NCI-H187 treated with DMSO at 0.1 percent for 48 hours (cell line): ENCODE measurements at places on chromosomes 3 and 15.

GRCh38 chr3:156378871-156379270, 176.0 kb downstream of the SSR3 start:
- DNase-seq: no peak

DNA sequence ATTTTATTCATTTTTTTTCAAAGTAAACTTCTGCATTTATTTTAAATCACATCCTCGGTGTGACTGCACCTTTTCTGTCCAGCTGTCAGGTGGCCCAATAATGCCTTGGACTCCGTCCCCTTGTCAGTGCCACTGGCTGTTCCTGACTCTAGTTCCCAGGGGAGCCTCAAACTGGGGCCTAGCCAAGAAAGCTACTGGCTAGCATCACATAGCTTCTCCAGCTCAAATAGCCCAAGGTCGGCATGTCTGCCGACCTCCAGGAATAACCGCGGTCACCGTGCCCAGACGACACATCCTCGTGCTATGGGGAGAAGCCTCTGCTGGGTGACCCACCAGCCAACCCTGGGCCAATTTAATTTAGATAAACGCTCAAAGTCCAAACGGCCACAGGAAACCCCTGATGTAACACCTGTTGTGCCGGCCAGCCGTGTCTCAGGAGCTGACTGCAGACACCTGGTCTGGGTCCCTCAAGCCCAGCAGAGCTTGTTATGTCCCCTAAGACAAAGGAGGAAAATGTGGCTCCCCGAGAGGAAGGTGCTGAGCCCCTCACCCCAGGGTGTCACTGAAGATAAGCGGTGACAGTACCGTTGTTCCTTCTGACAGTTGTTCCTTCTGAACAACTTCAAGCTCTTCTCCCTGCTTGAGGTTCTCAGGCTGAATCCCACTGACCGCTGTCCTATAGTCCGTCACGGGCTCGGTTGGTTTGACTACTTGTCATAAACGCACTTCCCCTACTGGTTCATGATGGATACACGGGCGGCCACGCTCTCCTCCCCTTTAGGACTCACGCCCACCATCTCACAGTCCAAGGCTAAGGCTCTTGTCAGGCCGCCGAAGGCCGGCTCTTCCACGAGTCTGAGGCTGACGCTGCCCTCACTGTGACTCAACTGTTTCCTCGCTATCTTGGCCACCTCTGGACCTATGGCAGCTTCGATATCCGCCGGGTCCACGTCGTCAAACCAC, 126.2 kb downstream of the KLF13 start:
- no peak for DNase-seq

DNA sequence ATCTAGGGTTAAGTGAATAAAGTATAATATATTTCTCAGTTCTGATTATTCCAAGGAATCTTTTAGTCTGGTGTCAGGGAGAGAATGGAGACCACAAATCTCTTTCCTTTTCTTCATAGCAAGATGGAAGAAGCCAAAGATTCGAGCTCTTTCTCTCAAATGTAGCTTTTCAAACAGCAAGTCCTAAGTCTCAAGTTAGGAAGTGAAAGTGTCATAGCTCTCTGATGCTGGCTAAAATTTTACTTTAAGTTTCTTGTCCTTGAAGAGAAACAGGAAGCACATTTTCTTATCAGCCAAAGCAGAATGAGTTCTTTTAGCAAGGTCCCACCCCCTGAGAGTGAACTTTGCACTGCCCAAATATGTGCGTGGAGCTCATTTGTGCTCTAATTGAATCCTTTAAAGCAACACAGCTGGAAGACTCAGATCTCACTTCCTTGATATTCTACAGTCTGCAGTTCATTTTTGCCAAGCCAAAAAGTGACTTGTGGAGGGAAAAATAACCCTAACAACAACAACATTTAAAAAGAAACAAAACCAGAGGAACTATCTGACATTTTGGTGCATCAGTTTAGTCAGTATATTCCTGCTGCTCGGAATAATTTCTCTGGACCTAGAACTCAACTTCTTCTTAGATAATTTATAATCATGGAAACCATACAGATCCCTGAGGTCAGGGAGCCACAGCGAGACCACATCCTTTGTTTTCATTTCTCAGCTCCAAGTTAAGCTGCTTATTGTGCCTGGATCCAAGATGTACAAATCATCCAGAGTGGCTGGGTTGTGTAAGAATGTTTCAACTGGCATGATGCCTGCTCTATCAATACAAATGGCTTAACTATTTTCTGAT, 238.7 kb upstream of the P2RY1 start:
- DNase-seq: no peak

- DNase-seq: no peak
Observed at GRCh38 chr3:179069762-179070390, 1.7 kb downstream of the ZMAT3 start.

GRCh38 chr3:43676441-43676840, 14.3 kb upstream of the ABHD5 start:
- DNase-seq: no peak

DNA sequence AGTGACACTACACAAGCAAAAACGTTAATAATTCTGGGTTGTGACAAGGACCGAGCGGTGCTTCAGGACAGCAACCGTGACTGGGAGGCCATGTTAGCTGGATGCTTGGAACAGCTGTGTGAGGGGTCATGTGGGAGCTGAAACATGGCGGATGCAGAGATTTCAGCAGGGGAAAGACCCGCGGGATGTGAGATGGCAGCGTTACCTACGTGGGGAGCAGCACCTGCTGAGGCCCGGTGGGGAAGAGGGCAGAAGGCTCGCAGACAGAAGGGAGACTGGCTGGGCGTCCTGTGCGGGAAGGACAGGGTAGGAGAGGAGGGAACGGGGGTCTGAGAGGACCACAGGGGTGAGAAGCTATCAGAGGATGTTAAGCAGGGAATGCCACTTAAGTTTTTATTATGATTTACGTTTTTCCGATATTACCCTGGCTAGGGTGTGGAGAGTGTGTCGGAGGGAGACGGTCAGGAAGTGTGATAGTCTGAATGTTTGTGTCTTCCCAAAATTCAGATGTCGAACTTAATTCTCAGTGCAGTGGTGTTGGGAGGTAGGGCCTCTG, 228.8 kb upstream of the LYSMD4 start:
- DNase-seq: no peak

GRCh38 chr3:16808393-16809107, 76.2 kb upstream of the PLCL2 start:
- no peak for DNase-seq

- DNase-seq: no peak
Observed at GRCh38 chr3:88912294-88912877, 195.0 kb upstream of the EPHA3 start.

DNA sequence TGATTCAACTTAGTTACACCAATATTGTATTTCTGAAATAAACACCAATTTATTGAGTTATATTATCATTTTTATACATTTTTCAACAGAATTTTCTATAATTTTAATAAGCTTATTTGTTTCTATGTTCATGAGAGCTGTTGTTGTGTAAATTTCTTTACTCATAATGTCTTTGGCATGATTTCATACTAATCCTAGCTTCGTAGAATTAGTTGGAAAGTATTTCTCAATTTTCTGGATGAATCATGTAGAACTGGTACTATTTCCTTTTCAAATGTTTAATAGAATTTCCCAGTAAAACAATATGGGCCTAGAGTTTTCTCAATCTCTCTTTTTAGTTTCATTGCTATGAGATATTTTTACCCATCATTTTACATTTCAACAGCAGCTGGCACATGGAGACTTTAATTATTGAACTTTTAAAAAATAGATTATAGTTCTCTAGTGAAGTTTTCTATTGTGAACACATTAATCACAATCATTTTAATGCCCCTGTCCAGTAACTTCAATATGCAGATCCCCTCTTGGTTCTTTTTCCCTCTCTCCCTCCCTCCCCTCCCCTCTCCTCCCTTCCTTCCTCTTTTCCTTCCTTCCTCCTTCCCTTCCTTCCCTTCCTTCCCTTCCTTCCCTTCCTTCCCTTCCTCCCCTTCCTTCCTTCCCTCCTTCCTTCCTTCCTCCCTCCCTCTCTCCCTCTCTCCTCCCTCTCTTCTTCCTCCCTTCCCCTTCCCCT, 1357.1 kb downstream of the ZPLD1 start:
- no peak for DNase-seq

GRCh38 chr3:133754455-133754854, 8.3 kb downstream of the TF start:
- DNase-seq: no peak

DNA sequence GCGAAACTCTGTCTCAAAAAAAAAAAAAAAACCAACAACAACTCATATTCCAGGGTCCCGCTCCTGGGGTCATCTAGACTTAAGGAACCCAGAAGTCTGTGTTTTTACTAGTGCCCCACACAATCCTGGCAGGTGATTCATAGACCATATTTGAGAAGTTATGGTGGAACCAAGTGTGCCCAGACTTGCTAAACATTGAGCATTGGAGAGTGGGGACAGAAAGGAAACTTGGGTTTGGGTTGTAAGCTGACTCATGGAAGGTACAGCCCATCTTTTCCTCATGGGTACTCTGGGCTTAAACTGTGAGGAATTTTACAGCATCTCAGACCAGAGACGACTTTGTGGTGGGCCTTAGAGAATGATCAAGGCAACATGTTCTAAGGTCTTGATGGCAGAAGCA, 18.3 kb upstream of the IGF2BP2 start:
- DNase-seq: no peak

DNA sequence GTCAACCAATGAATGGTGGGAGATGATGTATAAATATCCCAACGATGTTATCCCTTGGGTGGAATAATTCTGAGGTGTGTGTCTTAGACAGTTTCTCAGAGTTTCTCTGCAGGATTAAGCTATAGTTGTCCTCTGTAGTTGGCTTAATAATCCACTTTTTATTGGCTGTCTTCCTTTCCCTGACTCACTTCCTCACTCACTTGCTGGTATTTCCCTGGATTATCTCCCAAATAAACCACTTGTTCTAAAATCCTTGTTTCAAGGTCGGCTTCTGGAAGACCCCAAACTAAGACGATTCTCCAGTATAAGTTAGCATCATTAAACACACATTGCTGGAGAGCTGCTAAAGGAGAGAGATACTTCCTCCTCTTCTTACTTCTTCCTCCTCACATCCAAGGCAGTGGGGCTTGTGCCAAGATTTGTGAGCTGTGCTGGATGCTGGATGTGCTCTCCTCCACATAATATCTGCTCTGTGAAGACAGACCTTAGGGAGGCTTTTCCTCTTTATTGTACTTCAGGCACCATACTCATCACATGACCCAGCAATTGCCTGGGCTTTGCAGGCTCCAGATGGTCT, 22.5 kb upstream of the ROPN1 start:
- DNase-seq: no peak

GRCh38 chr15:90685591-90686434, 31.3 kb upstream of the BLM start:
- DNase-seq: no peak

DNA sequence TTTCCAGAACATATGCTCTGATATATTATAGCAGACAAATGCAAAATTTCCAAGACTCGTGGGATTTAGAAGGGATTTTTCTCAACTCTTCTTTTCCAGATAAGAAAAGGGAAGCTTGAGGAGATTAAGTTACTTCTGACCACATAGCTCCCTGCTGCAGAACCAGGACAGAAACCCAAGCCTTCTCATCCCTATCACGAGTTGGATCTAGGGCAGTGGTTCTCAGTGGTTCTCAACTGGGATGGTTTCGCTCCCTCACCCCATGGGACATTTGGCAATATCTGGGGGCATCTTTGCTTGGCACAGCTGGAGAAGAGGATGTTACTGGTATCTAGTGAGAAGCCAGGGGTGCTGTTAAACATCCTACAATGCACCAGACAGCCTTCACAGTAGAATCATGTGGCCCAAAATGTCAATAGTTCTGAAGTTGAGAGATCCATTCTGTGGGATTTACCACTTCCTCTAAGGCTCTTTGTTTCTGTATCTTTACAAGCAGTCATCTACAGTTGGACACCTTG, 64.2 kb downstream of the LIPC start:
- no peak for DNase-seq

DNA sequence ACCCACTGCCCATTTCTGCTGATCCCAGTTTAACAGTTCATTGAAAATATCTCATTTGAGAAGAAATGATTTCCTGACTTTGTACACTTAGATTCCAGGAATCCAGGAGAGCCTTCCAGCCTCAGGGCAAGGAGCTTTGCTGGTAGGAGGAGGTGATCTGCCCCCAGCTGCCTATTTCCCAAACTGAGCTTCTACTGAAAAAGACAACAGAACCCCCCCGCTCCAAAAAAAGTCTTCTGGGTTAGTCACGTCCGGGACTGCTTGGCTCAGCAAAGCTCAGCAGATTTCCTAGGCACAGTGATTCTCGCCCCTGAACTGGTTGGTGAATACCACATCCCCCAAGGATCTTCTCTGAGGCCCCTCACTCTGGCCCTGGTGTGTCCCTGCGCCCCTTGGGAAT, 13.1 kb downstream of the SLC6A6 start:
- no peak for DNase-seq

- no peak for DNase-seq
Observed at GRCh38 chr3:150703299-150703755, 393 bp downstream of the ERICH6 start.

DNA sequence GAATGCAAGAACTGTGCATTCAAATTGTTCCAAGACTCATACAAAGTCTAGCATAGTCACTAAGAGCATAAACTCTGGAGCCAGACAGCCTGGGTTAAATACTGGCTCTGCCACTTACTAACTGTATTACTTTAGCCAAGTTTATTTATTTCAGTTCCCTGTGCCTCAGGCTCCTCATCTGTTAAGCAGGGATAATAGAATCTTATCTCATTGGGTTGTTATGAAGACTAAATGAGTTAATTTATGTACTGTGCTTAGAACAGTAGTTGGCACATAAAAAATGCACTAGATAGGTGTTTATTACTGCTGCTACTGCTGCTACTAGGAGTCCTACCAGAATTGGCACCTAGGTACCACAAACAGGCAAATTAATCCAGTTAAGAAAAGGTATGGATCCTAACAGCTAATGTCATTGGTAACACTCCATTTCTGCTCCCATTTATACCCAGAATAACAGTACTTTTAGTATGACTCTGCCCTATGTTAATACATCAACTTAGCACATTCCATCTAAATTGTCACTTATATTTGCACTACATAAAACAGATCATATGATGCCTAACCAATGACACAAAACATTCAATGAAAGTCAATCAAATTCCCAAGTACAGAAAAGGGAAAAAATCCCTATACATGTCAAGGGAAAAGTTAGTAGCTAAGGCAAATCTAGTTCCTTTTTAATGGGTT, 45.7 kb downstream of the GSK3B start:
- DNase-seq: no peak

DNA sequence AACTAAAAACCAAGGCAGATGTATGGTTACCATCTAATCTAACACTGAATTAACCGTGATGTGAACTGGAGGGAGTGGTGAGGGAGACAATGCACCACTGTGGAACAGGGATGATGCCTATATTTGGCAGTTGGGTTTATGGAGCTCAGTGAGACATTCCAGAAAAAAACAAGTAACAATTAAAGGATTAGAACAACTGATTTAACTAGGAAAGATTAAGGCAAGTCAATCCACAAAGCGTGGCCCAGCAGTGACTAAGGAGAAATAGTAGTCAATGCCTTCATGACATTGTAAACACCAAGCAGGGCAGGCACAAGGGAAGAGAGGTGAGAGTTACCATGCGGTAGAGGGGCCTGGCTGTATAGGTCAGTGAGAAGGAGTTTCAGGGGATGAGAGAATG, 38.1 kb downstream of the CHAC1 start:
- no peak for DNase-seq

GRCh38 chr3:18389108-18389733, 35.9 kb downstream of the SATB1 start:
- no peak for DNase-seq
